Fibroblast of the conjunctiva (primary cell): ENCODE measurements at places on chromosomes 5 and 9.
A peak's percentile ranks its signal among the peaks of the same experiment; 100 is the strongest.

DNA sequence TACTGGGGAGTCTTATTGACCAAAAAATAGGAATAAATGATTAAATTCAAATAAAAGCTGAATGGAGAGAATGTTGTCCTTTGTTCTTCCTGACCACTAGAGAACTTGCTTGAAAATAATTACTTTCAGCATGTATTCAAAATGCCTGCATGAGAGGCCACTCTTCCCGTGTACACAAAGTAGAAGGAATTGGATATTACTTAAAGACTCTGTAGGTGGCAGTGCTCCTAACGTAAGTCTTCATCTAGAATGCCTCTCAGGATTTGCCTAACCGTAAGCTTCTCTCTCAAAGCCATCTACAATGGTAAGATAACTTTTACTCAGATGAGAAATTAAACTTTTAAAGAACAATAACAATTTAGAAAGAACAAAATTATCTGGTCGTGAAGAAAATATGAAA is 620.0 kb upstream of the CCNG1 start:
- no peak for DNase-seq

GRCh38 chr5:108025957-108026356 is 355.2 kb upstream of the EFNA5 start:
- no peak for DNase-seq

GRCh38 chr5:176383961-176384360 is 4.4 kb downstream of the NOP16 start:
- DNase-seq, result no peak

GRCh38 chr5:164563370-164563769 is 1058.0 kb downstream of the MAT2B start:
- no peak for DNase-seq

- no peak for DNase-seq
Measured at GRCh38 chr5:148912714-148913398, 86.4 kb downstream of the ADRB2 start.

DNA sequence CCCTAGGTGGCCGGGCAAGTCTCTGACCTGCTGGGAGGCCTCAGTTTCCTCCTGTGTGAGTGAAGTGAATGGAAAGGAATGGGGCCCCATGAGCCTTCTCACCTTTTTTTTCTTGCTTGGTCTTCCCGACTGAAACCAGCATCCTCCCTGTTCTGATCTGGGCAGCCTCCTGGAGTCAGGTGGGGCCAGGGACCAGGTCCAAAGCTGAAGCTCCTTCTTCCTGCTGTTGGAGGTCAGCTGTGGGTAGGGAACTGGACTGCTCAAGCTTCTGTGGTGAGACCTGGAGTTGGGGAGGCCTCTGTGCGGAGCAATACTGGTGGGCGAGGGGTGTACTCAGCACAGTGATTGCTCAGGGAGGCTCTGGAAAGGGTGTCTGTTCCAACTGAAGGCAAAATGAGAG is 99.7 kb downstream of the PCSK1 start:
- DNase-seq, result no peak

DNA sequence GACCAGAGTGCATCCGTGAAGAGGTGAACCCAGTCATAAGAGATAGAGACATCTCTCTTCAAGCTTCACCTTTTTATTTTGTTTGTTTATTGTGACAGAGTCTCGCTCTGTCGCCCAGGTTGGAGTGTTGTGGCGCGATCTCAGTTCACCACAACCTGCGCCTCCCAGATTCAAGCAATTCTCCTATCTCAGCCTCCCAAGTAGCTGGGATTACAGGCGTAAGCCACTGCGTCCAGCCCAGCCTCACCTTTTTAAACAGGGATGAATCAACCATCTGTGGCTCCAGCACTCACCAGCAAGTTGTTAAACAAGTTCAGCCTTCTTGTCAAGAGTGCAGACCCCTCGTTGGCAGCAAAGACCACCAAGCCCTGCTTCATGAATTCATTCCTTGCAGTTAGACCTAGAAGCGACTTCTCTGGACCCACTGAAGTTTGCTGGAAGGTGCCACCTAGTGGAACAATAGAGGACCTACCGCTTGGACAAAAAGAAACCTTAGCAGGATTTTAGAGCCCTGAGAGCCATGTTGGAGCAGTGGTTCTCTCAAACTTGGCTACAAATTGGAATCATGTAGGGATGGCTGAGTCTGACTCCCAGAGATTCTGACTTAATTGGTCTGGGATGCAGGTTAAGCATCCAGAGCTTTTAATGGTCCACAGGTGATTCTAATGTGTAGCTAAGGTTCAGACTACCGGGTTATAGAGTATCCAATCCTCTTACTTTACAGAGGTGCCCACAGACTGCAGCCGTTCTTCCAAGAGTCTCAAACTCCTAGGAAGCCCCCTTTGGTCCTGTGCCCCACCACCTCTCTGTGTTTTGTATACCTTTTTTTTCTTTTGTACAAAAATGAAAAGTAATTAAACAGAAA is 10.5 kb upstream of the GALNT10 start:
- DNase-seq, result peak; percentile 45

DNA sequence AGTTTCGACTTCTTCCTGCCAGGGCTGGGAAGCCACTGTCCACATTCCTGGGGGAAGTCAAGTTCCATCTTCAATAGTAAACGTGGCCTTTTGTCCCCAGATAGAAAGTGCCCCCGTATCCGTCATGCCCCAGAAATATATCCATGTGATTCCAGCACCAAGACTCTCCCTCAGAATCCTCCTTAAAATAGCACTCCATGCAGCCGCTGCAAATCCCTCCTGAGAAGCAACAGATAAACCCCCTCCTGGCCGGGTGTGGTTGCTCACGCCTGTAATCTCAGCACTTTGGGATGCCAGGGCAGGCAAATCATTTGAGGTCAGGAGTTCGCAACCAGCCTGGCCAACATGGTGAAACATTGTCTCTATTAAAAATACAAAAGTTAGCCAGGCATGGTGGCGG is 126.1 kb downstream of the OLFM1 start:
- DNase-seq, result no peak

DNA sequence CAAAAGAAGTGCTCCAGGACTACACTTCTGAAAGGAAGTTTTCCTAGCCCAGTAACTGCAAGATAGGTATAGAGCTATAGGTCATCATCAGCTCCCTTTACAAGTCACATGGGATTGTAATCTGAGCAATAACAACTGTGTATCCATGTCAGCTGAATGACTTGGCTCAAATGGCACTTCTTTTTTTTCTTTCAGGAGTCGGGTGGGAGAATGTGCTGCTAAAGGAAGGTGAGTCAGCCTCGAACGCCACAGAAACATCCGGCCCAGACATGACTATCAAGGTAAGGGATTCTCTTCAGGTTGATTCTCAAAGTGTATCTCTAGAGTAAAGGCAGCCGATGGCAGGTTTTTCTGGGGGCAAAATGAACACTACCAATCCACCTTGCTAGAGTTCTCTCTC is 192.2 kb downstream of the C9orf152 start:
- no peak for DNase-seq

- peak; percentile 88 for DNase-seq
Measured at GRCh38 chr9:128244837-128245231, 31.0 kb downstream of the GOLGA2 start.

- no peak for DNase-seq
Measured at GRCh38 chr5:127942246-127943060, 141.1 kb upstream of the SLC12A2 start.

DNA sequence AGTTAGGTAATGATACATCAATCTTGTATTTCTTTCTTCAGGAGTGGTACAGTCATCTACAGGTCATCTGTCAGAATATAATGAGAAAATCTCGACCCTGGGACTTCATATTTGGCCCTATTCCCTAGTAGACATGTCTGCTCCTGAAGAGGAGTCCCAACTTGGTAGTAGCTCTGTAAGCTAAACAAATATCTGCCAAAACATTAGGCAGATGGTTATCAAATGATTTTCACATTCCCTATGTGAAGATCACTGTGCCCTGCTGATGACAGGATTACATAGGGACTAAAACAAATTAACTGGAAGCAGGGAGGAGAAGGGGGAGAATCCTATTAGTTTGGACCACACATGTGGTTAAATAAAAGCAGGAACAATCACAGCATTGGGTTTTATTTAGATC is 138.6 kb upstream of the NFIB start:
- DNase-seq, result no peak

DNA sequence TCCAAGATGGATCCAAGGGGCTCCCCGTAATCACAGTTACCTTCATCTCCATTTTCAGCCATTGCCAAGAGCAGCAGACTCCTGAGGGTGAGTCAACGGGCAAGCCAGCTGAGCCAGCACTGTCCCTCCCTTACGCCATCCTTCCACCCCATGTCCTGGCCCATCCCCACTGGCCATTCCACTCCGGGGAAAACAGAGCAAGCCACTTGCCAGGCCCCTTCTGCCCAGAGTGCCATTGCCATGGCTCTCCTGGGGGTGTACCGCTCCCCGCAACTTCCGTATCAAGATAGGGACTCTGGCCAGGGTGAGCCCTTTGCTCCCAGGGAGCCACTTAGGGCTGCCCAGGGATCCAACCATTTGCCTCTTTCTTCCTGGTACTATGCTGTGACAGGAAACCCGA is 48.9 kb upstream of the CDKN2AIPNL start:
- no peak for DNase-seq

DNA sequence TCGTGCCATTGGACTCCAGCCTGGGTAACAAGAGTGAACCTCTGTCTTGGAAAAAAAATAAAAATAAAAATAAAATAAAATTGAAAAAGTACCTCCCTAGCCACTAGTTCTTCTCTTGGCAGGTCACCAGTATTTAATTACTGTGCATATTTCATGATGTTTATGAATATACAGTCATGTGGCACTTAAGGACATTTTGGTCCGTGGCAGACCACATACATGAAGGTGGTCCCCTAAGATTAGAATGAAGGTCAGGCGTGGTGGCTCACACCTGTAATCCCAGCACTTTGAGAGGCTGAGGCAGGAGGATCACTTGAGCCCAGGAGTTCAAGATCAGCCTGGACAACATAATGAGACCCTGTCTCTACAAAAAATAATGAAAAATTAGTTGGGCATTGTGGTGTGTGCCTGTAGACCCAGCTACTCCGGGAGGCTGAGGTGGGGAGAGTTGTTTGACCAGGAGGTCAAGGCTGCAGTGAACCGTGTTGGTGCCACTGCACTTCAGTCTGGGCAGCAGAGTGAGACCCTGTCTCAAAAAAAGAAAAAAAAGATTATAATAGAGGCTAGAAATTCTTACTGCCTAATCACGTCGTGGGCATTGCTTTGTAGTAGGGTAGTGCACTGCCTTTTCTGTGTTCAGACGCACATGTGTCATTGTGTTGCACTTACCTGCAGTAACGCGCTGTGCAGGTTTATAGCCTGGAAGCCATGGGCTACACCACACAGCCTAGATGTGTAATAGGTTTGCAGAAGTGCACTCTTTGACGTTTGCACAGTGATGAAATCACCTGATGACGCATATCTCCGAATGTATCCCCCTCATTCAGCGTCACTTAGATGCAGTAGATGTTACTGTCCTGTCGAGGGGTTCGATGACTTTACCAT is 12.8 kb downstream of the EHMT1 start:
- no peak for DNase-seq

DNA sequence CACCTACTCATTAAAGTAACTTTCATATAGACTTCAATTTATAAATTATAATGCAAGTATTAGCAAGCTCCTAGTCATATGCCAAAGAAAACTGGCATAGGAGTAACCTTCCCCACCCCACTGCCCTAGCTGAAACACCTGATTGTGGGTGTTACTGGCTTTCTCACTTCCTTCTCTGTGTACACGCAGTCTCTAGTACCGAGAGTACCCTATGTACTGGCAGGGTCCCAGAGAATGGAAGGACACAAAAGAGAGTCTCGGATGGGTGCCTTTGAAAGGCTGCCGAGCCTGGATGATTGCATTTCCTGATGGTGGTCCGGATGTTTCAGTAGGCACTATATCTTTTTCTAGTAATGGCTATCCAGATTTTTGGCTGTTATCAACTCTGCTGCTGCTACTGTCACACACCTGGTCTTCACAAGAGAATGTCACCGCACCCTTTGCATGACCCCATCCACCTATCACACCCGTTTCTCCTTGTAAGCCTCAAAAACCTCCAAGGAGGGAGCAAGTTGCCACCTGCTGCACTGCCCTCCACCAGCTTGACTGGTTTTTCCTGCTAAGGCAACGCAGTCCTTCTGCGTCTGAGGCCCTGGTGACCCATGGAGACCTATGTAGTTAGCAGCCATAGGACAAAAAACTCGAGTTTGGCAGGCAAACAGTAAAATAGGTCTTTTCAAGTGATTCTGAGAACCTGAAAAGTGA is 53.8 kb upstream of the CLINT1 start:
- no peak for DNase-seq

GRCh38 chr9:126701813-126702140 is 88.0 kb downstream of the LMX1B start:
- no peak for DNase-seq

- DNase-seq, result no peak
Measured at GRCh38 chr9:22424616-22425015, 22.0 kb upstream of the DMRTA1 start.
